Mesenchymal stem cell (in vitro differentiated cells and primary cell): ENCODE measurements at places on chromosomes 2 and 18.

GRCh38 chr18:11980494-11981191, 664 bp upstream of the IMPA2 start:
- peak overlapping the region; percentile 83 for H3K27ac ChIP-seq
- H3K36me3 ChIP-seq = peaks cover 3% of the 10 kb centered on the region
- no peaks in the 10 kb centered on the region for H3K27me3 ChIP-seq
- H3K4me3 ChIP-seq = peak overlapping the region; percentile 67
- peaks cover 21% of the 10 kb centered on the region for H3K4me1 ChIP-seq
- DNase-seq = peak; percentile 98

- no peak overlapping the region for H3K4me3 ChIP-seq
- no peaks in the 10 kb centered on the region for H3K4me1 ChIP-seq
- peaks cover 13% of the 10 kb centered on the region for H3K27me3 ChIP-seq
- DNase-seq = no peak
- H3K36me3 ChIP-seq = no peaks in the 10 kb centered on the region
Measured at GRCh38 chr18:10310626-10311025, 143.8 kb upstream of the APCDD1 start.

DNA sequence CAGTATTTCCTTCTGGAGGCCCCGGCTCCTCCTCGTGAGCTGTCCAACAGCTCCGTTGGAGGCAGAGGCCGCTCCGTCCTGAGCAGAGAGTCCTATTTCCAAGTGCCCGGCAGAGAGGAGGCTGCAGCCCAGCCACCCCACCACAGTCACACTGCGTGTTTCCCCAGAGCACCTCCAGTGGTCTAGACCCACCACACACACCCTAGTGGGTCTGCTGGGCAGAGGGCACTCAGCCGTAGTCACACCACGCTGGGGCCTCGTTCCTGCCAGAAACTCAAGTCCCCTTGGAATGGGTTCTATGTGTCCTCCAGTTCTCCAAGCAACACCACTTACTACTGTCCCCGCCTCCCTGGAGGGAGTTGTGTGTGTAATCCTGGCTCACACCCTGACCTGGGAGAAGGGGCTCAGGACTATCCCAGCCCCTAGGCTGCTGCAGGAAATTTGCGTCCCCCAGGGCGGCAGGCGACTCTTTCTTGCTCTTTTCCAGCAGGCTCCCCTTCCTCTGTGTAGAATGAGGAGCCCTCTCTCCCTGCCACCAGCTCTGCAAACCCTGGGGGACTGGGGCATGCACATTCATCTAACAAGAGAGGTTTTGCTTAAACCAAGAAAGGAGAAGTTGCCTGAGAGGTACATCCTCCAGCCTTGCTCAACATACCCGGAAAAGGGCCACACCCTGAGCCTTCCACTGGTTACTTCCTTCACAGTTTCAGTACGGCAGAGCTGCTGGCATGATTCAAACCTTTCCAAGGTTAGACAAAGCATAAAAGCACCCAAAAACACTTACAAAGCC, 114.1 kb downstream of the NDUFA10 start:
- H3K36me3 ChIP-seq = no peaks in the 10 kb centered on the region
- H3K4me3 ChIP-seq = no peak overlapping the region
- H3K27me3 ChIP-seq = no peaks in the 10 kb centered on the region
- DNase-seq = no peak
- no peaks in the 10 kb centered on the region for H3K4me1 ChIP-seq

DNA sequence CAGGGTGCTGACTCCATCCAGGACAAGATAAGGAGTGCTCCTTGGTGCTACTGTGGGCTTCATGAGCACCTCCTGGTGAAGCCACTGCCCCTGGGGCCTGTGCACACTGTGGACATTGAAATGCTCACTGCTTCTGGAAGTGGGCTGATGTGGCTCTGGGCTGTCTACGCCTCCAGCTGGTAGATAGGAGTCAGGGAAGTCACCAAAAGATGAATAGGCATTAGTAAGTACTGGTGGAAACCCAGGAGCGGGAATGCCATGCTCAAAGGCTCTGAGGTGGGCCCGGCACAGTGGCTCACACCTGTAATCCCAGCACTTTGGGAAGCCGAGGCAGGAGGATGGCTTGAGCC, 79.2 kb upstream of the MSH2 start:
- no peak overlapping the region for H3K4me3 ChIP-seq
- no peak overlapping the region for H3K27ac ChIP-seq
- peaks cover 13% of the 10 kb centered on the region for H3K4me1 ChIP-seq
- DNase-seq = no peak
- H3K27me3 ChIP-seq = peaks cover 3% of the 10 kb centered on the region

DNA sequence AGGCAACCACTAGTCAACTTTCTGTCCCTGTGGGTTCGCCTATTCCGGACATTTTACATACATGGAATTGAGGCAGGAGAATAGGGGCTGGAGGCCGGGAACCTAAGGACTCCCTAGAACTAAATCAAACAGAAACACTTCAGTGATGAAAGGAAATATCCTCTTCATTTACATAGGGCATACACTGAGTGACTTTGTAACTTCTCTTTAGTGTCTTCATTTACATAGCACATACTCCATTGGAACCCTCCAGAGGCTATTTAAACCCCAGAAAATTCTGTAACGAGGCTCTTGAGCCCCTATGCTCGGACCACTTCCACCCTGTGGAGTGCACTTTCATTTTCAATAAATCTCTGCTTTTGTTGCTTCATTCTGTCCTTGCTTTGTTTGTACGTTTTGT, 56.5 kb downstream of the CCDC195 start:
- no peak overlapping the region for H3K27ac ChIP-seq
- no peaks in the 10 kb centered on the region for H3K27me3 ChIP-seq
